Stimulated activated CD4-positive, alpha-beta T cell treated with anti-CD3 and anti-CD28 coated beads, Interleukin-1b, Interleukin-23, amount 100 ng/mL, for 1 hour (primary cell): ENCODE measurements at places on chromosomes 11 and 22.

GRCh38 chr11:70606248-70606950 lies 208.1 kb downstream of the CTTN start:
- no peak for DNase-seq

DNA sequence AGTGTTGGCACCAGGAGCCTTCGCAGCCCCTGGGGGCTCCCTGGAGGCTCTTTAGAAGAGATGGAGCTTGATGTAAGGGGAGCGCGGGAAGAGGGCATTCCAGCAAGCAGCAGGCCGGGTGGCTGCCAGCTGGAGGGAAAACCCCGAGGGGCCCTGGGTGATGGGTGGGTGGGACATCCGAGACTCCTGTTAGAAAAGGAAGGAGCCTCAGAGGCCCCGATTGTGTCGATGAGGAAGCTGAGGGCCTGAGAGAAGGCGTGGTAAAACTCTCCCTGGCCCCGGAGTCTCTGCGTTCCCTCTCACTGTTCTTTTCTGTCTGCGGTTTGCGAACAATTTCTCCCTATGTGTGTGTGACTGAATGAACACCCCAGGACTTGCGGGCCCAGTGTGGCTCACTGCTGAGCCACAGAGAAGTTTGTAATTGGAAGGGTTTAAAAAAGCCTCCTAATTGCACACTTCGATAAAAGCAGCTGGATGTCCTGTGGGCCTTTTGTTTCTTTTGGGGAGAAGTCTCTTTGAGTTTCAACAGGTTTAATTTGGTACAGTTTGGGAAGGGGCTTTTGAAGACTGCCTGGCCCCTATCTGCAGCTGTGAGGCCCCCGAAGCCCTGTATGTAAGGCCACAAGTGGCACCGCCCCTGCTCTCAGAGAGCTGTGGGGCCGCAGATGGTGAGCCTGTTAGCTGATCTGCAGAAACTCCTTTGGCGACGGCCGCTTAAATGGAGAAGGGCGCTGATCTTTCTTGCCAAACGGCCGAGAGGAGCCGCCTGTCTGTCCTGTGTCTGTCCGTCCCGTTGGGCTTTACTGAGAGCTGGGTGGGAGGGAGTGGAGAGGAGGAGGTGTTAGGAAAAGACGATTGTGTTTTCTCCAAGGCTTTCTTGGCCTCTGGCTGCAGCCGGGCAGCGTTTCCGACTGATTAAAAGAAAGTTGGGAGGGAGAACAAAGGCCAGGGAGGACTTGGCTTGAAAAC lies 2.0 kb downstream of the FBLN1 start:
- DNase-seq, result no peak

GRCh38 chr22:46418827-46419226 lies 83.3 kb downstream of the TRMU start:
- DNase-seq, result no peak

- DNase-seq, result no peak
These were observed 27.0 kb upstream of the LRRC4C start for GRCh38 chr11:41486424-41486823.

GRCh38 chr11:69890476-69890875 lies 71.3 kb upstream of the FGF3 start:
- DNase-seq, result no peak
